ENCODE measurements at places on chromosomes 2 and 18.

- no peak for DNase-seq
Measured at GRCh38 chr2:171260471-171261424, 100.1 kb upstream of the TLK1 start.

- DNase-seq: no peak
Measured at GRCh38 chr2:135903650-135904049, 27.4 kb upstream of the MCM6 start.

DNA sequence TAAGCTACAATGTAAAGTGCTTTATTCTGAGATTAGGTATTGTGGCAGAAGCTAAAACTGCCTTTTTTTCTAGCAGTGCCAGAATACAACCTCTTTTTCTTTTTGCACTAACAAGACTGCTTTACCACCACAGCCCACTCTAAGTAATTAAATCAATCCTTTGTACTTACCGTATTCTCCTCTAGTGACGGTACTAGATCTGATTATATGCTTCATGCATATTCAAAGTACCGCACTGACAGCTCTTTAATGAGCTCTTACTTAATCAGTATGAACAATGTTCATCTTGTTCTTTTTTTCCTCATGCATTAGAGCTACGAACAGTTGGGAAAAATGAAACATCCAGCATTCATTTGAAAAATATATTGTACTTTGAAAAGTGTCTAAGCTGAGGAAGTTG is 16.1 kb upstream of the OTX1 start:
- DNase-seq: no peak

- peak; percentile 8 for DNase-seq
Measured at GRCh38 chr2:192029089-192029488, 165.6 kb downstream of the TMEFF2 start.

DNA sequence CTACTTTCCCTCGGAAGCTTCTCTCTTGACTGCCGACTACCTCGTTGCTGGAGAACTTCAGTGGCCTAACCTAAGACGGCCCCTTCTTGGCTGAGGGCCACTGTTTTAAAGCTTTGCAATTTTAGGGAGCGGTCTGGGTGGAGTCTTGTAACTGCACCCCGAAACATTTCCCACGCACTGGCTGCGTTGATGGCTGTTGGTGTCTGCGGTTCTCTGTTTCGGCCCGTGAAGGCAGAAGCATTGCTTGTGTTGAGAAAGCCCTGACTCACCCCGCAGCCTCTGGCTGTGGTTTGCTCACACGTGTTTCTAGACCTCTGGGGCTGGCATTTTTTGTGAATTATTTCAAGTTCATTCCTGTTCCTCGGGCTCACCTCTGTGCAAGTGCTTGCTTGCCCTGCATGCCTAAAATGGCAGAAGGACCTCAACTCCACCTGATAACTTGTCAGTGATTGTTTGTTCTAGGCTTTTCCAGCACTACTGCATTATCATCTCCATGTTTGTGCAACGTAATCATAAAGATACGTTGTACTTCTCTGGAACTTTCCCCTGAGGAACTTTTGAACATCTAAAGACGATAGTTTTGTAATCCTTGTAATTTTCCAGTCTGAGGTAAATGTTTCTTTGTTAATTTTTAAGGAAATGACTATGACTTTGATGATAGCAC is 94.2 kb upstream of the DLX2 start:
- no peak for DNase-seq

GRCh38 chr18:73316513-73316912 is 448.7 kb upstream of the NETO1 start:
- no peak for DNase-seq

DNA sequence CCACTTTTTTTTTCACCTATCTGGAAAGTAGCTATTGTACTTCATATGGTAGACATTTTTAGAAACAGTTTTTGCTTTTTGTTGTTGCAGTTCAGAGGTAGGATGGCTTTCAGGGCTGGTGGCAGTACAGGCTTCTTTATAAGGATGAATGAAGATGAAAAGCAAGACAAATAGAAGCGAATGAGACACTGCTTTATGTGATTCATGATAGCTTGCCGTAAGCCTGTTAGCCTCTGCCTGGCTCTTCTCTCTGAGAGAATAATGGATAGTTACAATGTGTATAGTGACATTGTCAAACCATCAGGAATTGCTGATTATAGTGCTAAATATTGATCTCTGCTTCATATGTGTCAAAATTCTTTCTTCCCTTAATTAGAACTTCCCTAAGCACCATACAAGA is 173.7 kb downstream of the NR4A2 start:
- DNase-seq: no peak

DNA sequence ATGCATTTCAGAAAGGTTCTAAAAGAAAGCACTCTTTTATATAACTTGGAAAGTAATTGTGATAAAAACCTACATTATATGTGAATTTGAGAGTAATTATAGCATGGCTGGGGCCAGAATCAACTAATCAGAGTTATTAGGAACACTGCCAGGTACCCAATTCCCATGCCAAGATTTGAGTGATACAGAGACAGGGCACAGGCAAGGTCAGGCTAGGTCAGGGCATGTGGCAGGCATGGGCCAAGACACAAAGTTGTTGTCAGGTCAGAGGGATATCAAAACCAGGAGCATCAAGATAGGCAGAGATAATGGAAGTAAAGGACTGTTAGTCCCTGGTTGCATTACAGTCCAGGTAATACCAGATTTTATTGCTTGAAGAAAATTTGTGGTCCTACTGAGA is 87.4 kb downstream of the MYO3B start:
- DNase-seq: no peak

DNA sequence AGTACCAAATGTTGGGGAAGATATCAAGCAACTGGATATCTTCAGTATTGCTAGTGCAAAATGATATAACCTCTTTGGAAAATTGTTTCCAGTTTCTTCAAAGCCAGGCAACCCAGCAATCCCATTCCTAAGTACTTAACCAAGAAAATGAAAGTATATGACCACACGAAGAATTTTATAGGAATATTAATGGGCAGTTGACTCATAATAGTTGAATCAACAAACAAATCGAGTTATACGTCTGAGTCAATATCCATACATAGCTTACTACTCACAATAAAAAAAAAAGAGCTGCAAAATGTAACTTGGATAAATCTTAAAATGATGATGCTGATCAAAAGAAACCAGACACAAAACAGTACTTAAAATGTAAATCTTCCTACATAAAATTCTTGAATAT is 810.4 kb downstream of the METTL4 start:
- no peak for DNase-seq

DNA sequence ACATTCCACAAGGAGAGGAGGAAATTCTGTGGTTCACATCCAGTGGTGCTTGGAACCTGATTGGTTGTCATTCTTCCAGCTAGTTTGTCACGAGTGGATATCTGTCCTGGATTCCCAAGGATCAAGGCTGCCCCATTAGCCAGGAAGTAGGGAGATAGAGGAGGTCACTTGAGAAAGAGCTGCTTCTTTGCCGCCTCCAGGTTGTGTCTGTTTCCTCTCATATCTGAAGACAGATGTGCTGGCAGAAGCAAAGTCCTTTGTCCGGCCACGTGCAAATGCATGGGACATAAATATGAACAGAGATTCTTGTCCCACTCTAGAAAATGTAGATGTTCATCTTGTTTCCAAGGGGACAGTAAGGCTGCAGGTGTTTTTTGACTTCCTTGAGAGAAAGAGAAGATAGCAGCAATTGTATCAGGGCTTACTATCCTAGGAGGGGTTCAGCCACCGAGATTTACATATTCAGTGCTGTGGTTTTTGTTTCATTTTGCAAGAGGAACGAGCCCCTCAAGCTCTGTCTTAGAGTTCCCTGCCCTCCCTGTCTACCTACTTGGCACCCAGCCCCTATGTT is 174.4 kb downstream of the RPIA start:
- no peak for DNase-seq

DNA sequence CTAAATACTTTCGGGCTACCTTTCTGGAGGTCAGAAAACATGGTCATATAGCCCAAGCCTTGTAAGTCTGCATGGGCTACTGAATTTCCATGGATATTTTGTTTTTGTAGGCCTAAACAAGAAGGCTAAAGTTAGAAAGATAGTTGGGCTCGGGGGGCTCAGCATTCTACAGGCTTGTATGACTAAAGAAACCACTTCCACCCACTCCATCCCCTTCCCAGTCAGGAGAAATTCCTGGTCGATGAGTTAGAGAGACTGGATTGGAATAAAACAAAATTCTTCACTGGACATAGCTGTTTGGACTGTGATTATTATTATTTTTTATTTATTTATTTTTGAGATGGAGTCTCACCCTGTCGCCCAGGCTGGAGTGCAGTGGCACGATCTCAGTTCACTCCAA is 539.4 kb upstream of the TNP1 start:
- no peak for DNase-seq

- DNase-seq: no peak
Measured at GRCh38 chr2:104438481-104438880, 415.4 kb upstream of the POU3F3 start.

DNA sequence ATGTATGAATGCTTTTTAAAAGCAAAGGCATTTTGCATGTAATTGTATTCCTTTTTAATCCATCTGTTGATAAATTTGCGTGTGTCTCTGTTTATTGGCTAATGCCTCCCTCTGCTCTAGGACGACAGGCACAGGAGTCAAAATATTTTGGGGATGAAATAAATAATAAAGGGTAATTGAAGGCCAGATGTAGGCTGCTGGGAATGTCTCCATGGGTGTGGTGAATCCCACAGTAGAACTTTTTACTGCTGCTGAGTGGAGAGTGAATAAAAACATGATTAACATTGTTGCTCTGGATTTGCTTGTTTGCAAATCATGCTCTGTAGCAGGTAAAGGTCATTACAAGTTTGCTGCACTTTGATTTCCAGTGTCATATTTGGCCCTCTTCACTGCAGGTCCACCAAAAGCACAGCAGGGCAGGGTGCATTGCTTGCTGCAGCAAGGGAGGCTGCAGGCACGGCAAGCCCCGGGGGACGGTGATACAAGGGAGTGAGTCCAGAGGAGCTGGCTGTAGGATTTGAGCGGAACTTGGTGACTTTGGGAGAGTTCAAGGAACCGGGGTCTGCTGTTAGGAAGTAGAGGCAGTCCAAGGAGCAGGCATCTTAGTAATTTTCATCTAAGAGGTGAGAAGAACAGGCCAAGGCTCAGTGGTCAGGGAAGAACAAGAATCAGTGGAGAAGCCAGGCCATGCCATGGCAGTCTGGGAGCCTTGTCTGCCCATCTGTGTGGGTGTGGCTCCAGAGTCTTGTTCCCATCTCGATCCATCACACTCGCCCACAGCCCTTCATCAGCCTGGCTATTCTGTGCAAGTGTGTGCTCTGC is 201.5 kb upstream of the RAB6C start:
- no peak for DNase-seq

DNA sequence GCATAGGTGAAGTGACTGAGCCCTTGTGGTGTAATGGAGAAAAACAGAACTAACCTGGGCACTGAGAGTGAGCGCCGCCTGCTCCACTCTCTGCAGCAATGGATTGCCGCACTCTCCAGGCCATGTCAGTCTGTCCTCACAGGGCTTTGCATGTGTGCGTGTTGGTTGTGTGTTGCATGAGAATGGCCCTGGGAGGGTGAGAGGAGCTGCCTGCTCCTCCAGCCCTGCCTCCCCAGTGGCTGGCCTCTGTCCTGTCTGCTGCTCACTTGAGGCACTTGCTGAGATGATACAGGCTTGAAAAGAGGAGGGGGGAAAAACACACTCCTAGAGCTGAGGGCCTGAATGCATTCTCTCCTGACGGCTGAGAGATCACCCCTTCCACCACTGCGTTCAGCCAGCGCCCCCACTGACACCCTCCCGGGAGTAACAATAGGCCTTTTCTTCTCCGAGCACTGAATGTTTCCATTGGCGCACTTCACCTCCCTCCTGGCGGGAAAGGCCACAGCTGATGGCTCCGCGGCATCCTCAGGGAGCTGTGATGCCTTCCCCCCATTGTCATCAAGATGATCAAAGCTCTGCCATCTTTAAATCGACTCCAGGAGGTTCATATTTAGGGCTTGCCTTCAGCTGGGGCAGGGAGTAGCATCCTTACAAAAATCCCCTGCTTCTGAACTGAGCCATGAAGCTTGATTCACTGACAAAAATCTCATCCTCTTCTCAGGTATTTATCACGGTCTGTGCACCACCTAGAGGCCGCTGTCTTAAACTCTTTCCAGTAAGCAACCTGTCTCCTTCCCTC is 49.9 kb upstream of the DAPL1 start:
- peak; percentile 60 for DNase-seq

DNA sequence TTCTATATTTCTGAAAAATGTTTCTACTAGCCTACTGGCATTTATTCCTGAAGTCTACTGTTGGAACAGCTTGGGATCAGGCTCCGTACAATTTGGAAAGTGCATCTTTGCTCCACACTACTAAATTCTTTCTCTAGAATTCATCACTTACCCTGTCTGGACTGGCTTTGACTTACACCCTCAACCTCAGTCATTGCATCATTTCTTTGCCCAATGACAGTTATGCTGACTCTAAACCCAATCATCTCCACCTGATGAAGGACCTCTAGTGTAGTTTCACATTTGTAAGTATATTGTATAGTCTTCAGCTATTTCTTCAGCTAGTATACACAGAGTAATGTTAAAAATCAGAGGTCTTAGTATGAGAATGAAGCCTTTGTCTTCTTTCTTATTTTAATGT is 359.6 kb upstream of the MC4R start:
- DNase-seq: no peak

DNA sequence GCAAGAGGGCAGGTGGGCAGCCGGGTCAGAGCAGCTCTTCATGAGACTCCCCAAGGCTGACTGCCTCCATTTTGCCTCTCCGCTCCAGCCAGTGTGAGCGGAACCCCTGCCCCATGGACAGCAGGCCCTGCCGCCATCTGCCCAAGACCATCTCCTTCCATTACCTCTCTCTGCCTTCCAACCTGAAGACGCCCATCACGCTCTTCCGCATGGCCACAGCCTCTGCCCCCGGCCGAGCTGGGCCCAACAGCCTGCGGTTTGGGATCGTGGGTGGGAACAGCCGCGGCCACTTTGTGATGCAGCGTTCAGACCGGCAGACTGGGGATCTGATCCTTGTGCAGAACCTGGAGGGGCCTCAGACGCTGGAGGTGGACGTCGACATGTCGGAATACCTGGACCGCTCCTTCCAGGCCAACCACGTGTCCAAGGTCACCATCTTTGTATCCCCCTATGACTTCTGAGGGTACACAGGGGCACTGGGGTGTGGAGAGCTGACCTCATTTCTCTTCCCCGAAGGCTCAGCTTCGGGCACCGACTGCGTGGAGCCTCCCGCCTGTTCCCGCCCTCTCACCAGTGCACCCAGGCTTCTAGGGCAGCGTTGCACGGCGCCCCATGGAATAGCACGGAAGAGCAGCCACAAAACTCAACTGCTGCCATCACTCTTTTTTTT is 49.0 kb downstream of the FBLN7 start:
- DNase-seq: no peak

DNA sequence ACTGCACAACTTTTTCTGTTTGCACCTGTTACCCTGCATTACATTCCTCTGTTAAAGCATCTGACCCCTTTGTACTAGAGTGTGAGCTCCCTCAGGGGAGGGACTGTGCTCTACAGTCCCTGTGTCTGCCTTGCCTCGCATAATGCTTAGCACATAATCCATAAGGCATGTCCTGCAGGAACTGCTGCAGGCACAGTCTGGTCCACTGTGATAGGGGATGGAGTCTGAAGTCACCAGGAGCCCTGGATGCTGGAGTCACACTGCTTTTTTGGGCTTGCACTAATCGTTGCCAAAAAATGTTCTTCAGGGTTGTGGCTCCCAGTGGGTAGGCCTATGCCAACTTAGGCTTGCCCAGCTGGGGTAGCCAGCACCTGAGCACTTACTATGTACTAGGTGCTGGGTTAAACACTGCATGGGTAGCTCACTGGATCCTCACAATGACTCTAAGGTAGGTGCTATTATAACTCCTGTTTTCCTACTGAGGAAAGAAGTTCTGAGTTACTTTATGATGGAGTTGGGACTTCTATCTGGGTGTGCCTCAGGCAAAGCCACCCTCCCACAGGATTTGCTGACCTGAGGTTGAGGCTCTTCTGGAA is 33.3 kb downstream of the COPS7B start:
- DNase-seq: no peak

Data from nephron progenitor cell (in vitro differentiated cells).